Smooth muscle cell of bladder (primary cell): ENCODE measurements at places on chromosomes 1 and 21. TPM values are rescaled to one million over a fixed set of nuclear protein-coding genes. Genes with fewer than 3 reads are reported as not detected.

NOS1AP gene
- total RNA-seq = under 0.01 TPM in 1 of 2 replicates, not detected in the other

EPHA2 gene
- total RNA-seq = 7.0 and 11.7 TPM in 2 replicates

KRTAP12-2 gene
- total RNA-seq = not detected in 2 replicates

FMOD gene
- total RNA-seq = 10.0 and 60.8 TPM in 2 replicates

PADI6 gene
- total RNA-seq = not detected in 2 replicates

TRAPPC3 gene
- 65.6 and 80.9 TPM in 2 replicates for total RNA-seq

AADACL3 gene
- not detected in 2 replicates for total RNA-seq

AP4B1 gene
- 11.7 and 12.4 TPM in 2 replicates for total RNA-seq

MYOC gene
- total RNA-seq = 0.14 and 0.74 TPM in 2 replicates

SLC5A9 gene
- total RNA-seq = not detected in 2 replicates

C4BPB gene
- 0.14 TPM in 1 of 2 replicates, not detected in the other for total RNA-seq

FCGR1A gene
- total RNA-seq = not detected in 2 replicates

HSD3B1 gene
- total RNA-seq = not detected in 2 replicates

CELA3A gene
- not detected in 2 replicates for total RNA-seq

RIPPLY3 gene
- total RNA-seq = not detected in 2 replicates

SYNC gene
- 50.1 and 70.8 TPM in 2 replicates for total RNA-seq

GOLT1A gene
- not detected in 2 replicates for total RNA-seq

PRKCZ gene
- total RNA-seq = 6.4 and 7.5 TPM in 2 replicates
